ENCODE measurements at places on chromosomes 1 and 21. TPM values are rescaled to one million over a fixed set of nuclear protein-coding genes. Genes with fewer than 3 reads are reported as not detected.

Gene SLC25A44
- 24.3 TPM for total RNA-seq

Gene LCE2B
- not detected for total RNA-seq

Gene PKP1
- 0.05 TPM for total RNA-seq

Gene C1orf141
- total RNA-seq: not detected

Gene GPR37L1
- 0.19 TPM for total RNA-seq

Gene DNALI1
- total RNA-seq: 0.07 TPM

Gene PCBP3
- 1.5 TPM for total RNA-seq

Gene MAP10
- total RNA-seq: 1.3 TPM

Gene SYT14
- total RNA-seq: 0.02 TPM

Gene HHIPL2
- 11.4 TPM for total RNA-seq

Gene CFHR1
- total RNA-seq: 0.20 TPM

Gene HSD11B1
- not detected for total RNA-seq

Gene LCE1C
- total RNA-seq: not detected

Gene DNASE2B
- total RNA-seq: not detected

Gene PRELP
- total RNA-seq: not detected

Gene UMODL1
- total RNA-seq: not detected

Gene LHX4
- 0.36 TPM for total RNA-seq

Gene IGSF5
- total RNA-seq: not detected

Gene RYR2
- total RNA-seq: 0.02 TPM

Gene FCAMR
- not detected for total RNA-seq

Gene PADI4
- not detected for total RNA-seq

Gene CYP4X1
- total RNA-seq: 0.04 TPM

Gene ZYG11A
- total RNA-seq: 2.3 TPM

Gene THBS3
- 9.6 TPM for total RNA-seq

Gene RBM11
- total RNA-seq: not detected

Gene LSS
- 13.7 TPM for total RNA-seq

Gene PWP2
- 1.9 TPM for total RNA-seq

Gene PYHIN1
- total RNA-seq: not detected

Gene CD160
- total RNA-seq: not detected

Gene NEXN
- 8.5 TPM for total RNA-seq

Gene CFAP107
- total RNA-seq: not detected

Gene SDF4
- 133 TPM for total RNA-seq

Gene OR10K2
- not detected for total RNA-seq

Gene MAP3K21
- total RNA-seq: 11.8 TPM

Gene MLLT11
- 18.8 TPM for total RNA-seq

Gene DIPK1A
- 8.1 TPM for total RNA-seq

Gene TMPRSS3
- total RNA-seq: 0.14 TPM

Gene OXCT2
- 0.55 TPM for total RNA-seq

Gene CD53
- total RNA-seq: not detected

Gene ITGB2
- total RNA-seq: 0.55 TPM

All from A549 treated with CORT108297 at 1 μM for 4 hours (cell line).